ENCODE measurements at places on chromosomes 12 and 14.

GRCh38 chr12:51401900-51402299, 10.7 kb upstream of the GALNT6 start:
- no peak for DNase-seq

- DNase-seq, result peak; percentile 16
These were observed 64.5 kb downstream of the AMN start for GRCh38 chr14:102986810-102987579.

GRCh38 chr12:43636725-43637463, 84.9 kb upstream of the ADAMTS20 start:
- DNase-seq, result peak; percentile 10

DNA sequence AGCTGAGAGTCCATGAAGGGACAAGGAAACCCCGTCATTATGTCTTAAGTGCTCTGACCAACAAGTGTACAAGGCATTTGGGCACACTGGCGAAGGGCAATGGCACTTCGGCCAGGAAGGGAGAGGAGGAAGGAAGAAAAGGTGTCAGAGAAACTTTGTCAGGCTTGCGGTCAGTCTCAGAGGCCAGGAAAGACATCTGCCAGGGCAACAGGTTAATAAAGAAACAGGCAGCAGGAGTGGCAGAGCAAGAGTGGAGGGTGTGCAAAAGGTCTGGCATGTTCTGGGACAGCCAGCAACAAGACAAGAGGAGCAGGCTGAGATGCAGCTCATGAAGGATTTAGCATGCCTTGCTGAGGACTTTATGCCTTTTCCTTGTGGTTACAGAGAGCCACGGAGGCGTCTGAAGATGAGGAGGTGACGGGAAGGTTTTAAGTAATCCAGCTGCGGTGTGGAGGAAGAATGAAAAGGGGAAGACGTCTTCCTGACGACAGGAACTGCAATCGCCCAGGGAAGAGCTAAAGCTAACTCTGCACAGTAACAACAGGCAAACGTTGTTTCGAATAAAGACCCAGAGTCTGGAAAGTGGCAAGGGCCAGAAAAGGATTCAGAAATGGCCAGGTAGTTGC, 13.1 kb downstream of the APPL2 start:
- DNase-seq, result no peak

GRCh38 chr14:75822522-75823141, 159.2 kb downstream of the TGFB3 start:
- DNase-seq, result peak; percentile 88

DNA sequence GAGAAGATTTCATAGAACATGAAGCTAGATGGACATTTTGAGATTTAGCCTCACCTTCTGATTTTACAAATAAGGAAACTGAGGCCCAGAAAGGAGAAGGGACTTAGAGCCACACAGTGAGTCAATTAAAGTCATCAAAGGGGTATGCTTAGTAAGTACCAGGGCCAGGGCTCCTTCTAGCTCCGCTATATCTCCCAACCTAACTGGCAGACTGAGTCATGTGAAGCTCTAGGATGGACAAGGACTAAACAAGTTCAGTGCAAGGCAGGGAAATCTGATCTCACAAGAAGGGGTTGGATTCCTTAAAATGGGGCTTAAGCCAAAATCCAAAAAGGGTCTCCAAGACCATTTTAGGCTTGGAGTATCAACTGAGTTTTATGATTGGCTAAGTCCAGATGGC, 215.8 kb downstream of the PHLDA1 start:
- DNase-seq, result no peak

- no peak for DNase-seq
These were observed 445.4 kb downstream of the SOX5 start for GRCh38 chr12:23504043-23504442.

DNA sequence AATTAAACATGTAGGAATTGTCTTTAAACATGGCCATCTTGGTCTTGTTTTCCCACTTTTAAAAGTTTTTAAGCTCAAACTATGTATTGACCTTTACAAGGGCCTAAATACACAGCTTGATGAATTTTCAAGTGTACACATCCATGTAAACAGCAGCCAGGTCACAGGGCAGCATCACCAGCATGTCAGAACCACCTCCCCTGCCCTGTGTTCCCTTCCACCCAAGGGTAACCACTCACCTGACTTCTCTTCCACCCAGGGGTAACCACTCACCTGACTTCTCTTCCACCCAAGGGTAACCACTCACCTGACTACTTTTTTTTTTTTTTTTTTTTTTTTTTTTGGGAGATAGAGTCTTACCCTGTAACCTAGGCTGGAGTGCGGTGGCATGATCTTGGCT, 4.6 kb downstream of the FBXW8 start:
- DNase-seq, result no peak

DNA sequence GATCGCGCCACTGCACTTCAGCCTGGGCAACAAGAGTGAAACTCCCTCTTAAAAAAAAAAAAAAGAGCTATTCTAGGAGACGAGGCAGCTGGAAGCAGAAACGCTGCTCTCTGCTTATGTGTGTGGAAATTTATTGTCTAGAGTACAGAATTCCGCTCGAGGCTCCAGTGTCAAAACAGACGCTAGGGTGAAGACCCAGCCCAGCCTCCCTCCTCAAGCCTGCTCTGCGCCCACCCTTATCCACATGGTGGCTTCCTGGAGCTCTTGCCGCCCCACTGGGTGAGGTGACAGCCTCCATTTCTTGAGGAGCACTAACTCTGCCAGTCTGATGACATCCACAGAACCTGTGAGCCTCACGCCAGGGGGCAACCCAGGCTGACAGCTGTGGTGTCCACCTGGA, 49.5 kb upstream of the DLK1 start:
- DNase-seq, result no peak

DNA sequence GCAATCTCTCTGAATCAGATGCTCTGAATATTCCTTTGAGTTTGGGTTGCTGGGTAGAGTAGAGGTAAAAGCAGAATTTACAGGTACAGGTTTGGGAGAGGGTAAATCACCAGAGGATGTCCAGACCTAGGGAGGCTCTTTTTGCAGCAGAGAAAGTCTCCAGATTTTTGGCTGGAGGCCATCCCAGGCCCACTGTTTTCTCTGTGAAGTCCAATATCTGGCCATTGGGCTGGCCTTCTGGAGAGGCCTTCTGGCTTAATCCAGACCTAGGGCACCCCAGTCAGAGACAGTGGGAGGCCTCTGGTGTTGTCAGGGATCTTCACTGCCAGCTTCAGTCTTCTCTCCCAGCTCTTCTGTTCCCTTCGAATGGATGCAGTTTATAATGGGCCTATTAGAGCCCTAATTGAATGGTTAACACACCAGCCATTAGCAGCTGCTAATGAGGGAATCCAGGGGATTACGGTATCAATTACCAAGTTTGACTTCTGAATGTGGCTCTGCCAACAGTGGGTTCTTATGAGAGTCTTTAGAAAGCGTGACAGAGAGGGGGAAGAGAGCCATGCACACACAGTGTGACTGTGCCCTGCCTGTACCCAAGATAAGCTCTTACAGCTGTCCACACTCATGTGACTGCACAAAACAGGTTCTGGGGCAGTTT, 183.1 kb downstream of the EMP1 start:
- DNase-seq, result no peak

- DNase-seq, result peak; percentile 40
These were observed 20.9 kb downstream of the PLEKHA5 start for GRCh38 chr12:19150273-19150900.

DNA sequence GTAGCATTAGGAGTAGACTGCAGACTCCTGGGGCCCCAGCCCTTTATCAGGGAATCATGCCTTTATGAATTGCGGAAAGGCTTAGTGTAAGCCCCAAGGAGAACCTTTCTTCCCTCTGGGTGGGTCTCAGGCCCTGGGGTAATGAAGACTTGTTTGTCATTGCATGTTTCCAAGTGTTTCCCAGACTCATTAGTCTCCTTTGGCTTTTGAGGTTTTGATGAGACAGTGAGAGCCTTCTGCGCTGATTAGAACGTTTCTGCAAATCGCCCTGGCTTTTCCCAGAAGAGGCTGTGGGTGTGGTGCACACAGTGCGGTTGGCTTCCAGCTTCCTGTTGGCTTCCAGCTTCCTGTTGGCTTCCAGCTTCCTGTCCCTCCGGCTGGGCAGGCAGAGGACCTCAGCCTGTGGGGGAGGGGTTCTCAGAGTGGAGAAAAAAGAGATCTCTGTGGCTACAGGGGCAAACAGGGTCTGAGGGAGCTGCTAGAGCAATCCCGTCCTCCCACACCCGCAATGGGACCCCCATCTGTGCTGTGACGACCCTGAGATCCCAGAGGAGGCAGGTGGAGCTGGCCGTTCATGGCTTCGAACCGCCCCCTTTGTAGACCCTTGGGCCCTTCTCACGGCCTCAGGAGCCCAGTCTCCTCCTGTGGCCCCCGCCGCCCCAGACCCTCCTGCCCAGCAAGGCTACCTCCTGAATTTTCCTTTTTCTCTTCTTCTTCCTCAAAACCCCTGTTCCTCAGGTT, 42.1 kb downstream of the GPR68 start:
- peak; percentile 29 for DNase-seq

- peak; percentile 62 for DNase-seq
These were observed 574 bp downstream of the WNK1 start for GRCh38 chr12:752695-753610.

GRCh38 chr12:92721130-92721529, 18.3 kb downstream of the PLEKHG7 start:
- DNase-seq, result peak; percentile 81

DNA sequence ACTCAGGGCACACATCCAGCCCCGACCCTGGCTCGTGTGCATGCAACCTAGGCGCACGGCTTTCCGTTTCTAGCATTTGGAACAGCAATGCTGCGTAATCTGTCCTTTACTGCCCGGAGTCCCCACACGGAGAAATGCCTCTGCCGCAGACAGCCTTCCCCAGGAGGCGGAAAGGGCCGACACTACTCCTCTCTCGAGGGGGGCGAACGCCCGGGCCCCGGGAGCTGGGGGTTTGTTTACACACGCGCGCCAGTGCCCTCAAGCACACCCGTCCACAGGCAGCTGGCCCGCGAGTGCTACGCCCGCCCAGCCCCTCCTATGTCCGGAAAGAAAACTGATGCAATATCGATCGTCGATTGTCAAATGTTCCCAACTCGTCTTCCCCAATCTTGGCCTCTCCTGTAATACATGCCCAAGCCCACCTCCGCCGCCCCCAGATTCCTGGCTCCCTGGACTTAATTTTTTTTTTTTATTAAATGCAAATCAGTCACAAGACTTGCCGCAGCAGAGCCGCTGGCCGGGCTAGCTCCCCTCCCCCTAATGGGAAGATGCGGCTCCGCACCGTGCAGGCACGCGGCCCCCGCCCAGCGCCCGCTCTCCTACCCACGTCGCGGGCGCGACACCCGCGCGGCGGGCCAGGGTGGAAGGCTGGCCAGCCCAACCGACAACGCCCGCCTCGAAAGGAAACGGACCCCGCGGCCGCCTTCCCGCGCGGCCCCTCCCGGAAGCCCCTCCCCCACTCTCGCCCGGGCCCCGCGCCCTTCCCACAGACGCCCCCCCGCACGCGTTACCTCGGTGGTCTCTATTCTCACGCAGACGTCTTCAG, 642 bp downstream of the SLC38A2 start:
- peak; percentile 68 for DNase-seq

- no peak for DNase-seq
These were observed 8.0 kb downstream of the CCDC198 start for GRCh38 chr14:57485635-57486034.

GRCh38 chr14:105335735-105336476, 21.4 kb downstream of the PACS2 start:
- DNase-seq, result no peak

- DNase-seq, result no peak
These were observed 78.6 kb downstream of the DAAM1 start for GRCh38 chr14:59267046-59267445.

DNA sequence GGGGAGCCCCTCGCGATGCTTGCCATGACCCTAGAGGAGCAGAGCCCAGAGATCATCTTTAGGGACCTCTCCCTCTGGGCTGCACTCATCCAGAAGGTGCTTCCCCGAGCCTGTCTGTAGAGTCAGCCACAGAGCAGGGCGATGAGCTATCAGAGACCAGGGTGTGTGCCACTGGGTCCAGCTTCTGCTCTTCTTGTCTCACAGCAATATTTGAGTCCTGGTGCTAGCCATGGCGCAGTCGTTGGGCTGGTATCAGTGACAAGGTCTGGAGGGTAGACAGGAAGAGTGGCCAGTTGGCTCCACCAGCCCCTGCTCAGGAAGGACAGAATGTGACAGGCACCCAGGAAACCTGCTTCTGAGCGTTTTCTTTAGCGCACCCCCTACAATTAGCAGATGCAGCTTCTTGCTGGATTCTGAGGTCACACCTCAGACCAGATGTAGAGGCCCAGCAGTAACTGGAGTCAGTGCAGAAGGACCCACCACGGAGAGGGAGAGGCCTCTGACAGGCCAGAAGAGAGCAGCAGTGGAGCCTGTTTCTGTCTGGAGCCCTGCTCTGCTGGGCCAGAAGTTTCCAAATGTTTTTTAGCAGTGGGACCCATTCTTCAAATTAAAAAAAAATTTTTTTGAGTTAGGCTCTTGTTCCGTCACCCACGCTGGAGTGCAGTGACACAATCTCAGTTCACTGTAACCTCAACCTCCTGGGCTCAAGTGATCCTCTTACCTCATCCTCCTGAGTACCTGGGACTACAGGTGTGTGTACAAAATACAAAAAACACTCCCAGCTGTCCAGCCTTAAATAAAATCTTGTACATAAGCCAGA, 23.7 kb downstream of the ANKRD9 start:
- no peak for DNase-seq

- no peak for DNase-seq
These were observed 81.0 kb downstream of the CLMN start for GRCh38 chr14:95238487-95239298.

- peak; percentile 50 for DNase-seq
These were observed 1.0 kb downstream of the DGKA start for GRCh38 chr12:55931780-55932550.

DNA sequence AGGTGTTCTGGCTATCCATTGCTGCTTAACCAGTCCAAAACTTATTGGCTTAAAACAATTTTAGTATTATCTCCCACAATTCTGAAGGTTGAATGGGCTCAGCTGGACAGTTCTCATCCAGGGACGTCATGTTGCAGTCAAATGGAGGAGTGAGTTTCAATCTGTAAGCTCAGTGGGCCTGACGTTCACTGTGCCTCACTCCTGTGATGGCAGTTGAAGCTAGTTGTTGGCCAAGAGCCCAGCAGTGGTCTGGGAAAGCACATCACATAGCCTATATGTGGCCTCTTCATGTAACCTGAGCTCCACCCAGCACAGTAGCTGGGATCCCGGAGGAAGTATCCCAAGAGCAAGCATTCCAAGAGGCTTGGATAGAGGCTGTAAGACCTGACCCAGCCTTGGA, 40.6 kb upstream of the CDKN3 start:
- peak; percentile 73 for DNase-seq

DNA sequence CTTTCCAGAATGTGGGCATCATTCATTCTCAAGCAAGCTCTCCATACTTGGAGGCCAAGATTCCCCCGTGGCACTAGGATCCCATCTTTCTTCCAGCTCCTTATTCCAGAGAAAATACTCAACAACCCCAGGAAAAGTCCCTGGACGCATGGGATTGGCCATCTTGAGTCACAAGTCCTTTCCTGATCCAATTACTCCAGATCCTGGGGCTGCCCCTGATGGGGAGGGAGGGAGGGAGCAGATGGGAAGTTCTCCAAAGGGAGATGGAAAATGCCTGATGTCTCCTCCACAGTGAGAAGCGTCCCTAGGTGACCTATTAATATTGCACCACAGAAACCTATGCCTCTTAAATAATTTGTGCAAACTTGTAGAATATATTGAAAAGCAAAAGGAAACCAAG, 12.4 kb upstream of the KCNK13 start:
- DNase-seq, result no peak
